ENCODE measurements at places on chromosomes 6 and 20.

DNA sequence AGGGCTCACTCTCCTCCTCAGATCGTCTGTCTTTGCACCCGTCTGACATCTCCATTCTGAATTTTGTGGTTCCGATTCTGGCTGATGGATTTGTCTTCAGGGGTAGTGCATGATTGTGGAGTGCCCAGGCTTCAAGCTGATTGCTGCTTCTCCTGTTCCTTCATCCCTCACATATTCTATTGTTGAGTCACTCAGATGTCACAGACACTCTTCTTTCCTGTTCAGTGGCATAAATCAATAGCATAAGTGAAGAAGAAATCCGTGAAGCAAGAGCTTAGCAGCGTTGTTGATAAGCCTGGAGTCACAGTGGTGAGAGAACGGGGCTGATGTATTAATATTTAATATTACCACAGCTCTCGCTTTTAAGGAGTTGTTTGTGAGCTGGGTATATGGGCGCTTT is 152.5 kb downstream of the MTHFD1L start:
- DNase-seq: no peak

GRCh38 chr6:65964261-65964660 is 257.2 kb upstream of the EYS start:
- no peak for DNase-seq

- DNase-seq: no peak
Measured at GRCh38 chr6:85764844-85765243, 122.2 kb upstream of the SYNCRIP start.

- DNase-seq: no peak
Measured at GRCh38 chr6:7050004-7050403, 57.8 kb upstream of the RREB1 start.

GRCh38 chr6:33850296-33850695 is 46.5 kb upstream of the MLN start:
- DNase-seq: no peak

DNA sequence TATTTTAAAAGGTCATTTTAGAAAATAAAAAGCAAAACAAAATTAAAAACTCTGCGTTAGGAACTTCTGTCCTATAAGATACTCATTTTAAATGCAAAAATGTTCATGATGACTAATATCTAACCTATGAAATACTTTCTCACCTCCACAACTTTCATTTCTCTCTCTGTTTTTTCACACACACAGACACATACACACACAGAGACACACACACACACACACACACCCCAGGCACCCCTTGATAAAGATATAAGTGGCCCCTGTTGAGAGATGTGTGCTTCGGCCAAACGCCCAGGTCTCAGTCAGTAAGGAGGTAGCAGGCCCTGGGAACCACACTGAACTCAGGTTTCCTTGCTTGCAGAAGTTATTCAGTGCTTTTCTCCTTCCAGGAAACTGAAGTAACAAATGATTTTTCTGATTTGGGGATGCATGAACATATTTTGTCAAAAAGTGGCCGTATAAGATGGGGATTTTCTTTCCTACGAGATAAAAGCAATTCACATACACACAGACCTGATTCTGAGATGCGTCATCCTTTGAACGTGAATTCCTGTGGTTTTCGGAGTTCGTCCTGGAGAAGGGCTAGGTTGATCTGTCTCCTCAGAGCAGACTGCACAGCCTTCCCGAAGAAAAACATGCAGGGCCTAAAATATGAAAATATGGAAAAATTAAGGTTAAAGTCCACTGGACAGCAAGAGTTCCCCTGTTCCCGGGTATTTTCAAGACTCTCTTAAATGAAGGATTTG is 306.8 kb upstream of the FOXQ1 start:
- no peak for DNase-seq

GRCh38 chr6:84785671-84786070 is 21.3 kb upstream of the TBX18 start:
- no peak for DNase-seq

- no peak for DNase-seq
Measured at GRCh38 chr6:135833771-135834170, 17.7 kb upstream of the PDE7B start.

GRCh38 chr20:63061771-63062100 is 55.0 kb upstream of the BHLHE23 start:
- no peak for DNase-seq

DNA sequence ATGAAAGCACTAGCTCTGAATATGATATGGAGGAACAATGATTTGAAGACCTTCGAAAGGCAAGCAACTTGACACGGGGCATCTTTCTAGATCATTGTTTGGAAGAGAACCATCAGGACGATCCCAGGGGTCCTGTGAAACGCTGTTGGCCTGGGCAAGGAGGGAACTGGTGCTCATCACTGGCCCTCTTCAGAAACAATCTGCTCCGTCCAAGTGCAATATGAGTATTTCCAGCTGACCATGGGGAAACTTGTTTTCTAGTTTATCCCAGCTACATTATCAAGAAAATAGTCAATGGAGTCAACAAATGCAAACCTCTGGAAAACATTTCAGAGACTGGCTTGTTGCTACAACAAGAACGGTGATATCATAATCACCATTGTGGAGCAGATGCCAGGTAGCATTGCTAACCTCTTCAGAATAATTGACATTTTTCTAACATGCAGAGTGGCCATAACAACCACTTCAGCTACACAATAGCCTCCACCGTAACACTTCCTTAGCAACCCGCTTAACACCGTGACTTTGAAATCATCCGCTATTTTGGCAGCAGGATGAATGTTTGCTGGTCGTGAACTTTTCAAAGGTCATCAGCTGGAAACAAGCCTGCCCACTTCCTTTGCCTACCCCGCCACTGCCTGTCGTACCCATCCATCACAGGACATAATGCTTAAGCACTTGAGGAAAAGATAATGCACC is 112.0 kb upstream of the PDE10A start:
- no peak for DNase-seq

GRCh38 chr20:48788486-48789072 is 39.2 kb downstream of the PREX1 start:
- no peak for DNase-seq

- no peak for DNase-seq
Measured at GRCh38 chr6:167702241-167702827, 124.4 kb upstream of the AFDN start.

DNA sequence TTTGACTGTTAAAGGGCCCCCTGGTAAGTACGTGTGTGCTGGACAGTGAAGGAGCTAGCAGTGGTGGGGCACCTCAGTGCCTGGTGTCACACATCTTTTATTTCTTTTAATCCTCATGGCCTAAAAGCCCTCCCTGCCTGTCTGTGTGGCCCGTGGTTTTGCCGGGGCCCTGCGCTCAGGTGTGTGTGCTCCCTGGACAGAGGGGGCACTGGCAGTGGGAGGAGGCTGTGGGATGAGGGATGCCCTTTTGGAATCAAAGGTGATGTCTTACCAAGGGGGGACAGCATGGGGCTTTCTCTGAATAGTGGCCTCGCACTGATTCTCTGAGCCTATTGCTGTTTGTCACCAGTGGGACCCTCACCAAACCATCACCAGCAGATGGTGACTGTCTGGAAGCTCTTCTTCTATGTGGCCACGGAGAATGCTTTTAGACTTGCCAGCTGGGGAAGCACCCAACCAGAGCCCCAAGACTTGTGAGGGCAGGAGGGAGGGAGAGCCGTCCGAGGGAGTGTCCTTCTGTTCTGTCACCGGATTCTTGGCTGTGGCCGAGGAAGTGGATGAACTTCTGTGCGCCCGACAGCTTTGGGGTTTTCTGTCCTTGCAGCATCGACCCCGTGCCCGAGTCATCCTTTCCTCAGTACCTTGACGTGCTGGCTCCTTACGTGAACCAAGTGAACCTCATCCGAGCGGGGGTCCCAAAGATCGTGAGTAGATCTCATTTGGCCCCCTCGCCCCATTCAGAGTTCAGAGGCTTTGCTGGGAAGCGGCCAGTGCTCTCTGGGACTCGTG is 18.1 kb downstream of the PNLDC1 start:
- DNase-seq: no peak

GRCh38 chr6:4703382-4703781 is 72.8 kb upstream of the CDYL start:
- no peak for DNase-seq

DNA sequence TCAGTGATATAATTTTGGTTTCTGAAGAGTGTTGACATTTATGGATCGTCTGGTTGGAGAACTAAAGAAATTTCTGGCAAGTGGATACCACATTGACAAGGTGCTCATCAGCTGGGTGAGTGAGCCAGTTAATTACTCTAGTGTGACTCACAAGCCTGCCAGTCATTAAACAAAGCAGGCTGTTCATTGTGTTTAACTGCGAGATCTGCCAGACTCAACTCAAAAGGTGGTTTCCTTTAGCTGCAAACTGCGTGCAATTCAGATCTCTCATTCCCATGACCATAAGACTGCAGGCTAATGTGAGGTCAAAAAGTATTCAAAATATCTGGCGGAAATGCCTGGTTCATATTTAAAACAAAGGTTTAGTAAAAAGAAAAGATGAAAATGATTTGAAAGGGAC is 32.5 kb upstream of the IYD start:
- DNase-seq: no peak

DNA sequence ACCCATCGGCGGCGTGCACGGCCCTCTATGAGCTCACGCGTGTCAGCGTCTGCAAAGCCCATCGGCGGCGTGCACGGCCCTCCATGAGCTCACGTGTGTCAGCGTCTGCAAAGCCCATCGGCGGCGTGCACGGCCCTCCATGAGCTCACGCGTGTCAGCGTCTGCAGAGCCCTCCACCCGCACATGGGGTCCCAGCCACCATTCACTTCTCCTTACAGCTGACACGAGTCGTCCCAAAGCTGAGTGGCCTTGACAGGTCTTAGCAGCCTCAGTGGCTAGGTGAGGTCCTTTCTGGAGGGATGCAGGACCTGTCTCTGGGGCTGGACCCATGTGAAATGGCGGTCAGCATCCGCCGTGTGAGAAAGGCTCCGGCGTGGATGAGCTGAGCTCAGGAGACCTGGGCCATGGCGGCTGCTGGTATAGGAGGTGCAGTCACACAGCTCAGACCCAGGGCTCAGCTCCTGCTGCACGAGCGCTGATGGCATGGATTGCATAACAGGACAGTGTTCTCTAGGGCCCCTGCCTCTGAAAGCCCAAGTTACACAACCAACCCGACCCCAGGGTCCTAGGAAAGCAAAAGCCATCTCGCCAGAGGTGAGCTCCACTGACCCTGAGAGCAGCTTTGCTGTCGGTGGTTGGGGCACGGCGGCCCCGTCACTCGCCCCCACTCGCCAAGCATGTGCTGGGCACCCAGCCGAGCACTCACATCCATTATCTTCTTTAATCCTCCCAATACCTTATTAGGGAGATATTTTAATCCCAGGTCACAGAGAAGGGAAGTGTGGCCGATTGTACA is 38.9 kb downstream of the DLL1 start:
- DNase-seq: no peak

- DNase-seq: no peak
Measured at GRCh38 chr6:121726596-121726995, 291.1 kb downstream of the GJA1 start.

DNA sequence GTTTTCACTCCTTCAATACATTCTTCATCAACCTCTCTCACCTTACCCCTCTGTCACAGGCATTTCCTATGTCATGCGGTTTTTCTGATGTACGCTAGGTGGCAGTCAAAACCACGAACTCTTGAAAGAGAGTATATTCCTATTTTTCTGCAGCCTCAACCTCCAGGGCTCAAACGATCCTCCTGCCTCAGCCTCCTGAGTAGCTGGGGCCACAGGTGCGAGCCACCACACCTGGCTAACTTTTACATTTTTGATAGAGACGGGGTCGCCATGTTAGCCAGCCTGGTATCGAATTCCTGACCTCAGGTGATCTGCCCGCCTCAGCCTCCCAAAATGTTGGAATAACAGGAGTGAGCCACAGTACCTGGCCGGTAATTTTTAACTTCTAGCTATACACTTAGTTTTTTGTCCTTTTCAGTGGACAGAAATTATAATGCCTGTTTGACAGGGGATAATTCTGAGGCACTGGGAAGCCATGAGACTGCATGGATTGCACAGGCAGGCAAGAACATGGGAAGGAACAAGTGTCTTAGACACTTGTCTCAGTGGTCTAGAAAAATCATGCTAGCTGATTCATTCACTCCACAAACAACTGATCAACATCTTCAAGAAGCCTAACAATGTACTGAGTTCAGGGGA is 22.5 kb upstream of the HFE start:
- DNase-seq: no peak

- no peak for DNase-seq
Measured at GRCh38 chr6:99894815-99895214, 99.2 kb downstream of the MCHR2 start.

- DNase-seq: no peak
Measured at GRCh38 chr20:20448881-20449280, 81.0 kb downstream of the INSM1 start.

- no peak for DNase-seq
Measured at GRCh38 chr6:50718566-50718965, 5.2 kb downstream of the TFAP2D start.

DNA sequence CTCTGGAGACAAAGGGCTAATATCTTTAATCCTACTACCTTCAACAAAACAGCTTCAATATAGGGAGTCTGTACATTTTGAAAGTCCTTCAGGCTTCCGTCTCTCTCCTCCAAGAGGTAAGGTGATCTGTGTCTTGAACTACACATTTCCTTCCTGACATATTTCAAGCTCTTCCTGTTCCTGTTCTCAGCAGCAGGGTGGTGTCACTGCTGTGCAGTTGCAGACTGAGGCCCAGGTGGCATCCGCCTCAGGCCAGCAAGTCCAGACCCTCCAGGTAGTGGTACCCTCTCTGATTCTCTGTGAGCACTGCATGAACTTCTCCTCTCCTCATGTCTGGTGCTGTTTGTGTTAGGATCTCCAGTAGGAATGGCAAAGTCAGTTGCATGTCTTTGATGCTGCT is 7.8 kb downstream of the NFYA start:
- no peak for DNase-seq

DNA sequence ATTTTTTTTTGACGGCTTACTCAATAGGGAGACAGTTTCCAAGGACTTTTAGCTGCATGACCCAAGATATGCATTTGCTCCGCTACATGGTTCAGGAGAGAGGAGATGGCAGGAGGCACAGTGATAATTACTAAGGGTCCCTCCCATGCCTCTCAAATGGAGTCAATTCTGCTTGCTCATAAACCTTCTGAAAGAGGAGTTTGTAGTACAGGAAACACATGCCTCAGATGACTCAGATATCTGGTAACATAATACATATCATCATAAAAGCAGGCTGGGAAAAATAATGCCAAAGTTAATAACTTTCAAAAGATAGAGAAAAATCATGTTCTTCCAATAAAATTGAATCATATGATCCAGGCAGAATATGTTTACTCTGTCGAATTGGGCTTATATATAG is 97.6 kb upstream of the DEFB112 start:
- DNase-seq: peak; percentile 6

GRCh38 chr20:37511610-37512275 is 9.3 kb upstream of the NNAT start:
- DNase-seq: peak; percentile 79

GRCh38 chr6:36756786-36757185 is 59.2 kb downstream of the RAB44 start:
- DNase-seq: no peak

DNA sequence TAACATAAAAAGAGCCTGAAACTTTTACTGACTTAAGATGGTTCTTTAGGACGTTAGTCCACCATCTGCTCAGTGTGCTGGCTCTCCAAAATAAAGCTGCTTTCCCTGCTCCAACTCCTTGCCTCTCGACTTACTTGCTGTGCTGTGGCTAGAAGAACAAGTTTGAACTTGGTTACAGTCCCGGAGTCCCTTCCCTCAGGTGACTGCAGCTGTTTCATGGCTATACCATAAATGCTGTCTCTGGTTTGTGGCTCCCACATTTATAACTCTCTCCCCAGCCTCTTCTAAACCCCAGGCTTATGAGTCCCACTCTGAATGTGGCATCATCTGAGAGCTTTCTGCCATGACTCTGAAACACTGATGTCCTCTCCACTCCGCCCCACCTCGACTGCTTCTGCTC is 306.4 kb upstream of the PRND start:
- no peak for DNase-seq

- no peak for DNase-seq
Measured at GRCh38 chr6:132058975-132059374, 107.8 kb upstream of the CCN2 start.

Measured in BJ (cell line).